ENCODE measurements at places on chromosomes 5 and 9.

DNA sequence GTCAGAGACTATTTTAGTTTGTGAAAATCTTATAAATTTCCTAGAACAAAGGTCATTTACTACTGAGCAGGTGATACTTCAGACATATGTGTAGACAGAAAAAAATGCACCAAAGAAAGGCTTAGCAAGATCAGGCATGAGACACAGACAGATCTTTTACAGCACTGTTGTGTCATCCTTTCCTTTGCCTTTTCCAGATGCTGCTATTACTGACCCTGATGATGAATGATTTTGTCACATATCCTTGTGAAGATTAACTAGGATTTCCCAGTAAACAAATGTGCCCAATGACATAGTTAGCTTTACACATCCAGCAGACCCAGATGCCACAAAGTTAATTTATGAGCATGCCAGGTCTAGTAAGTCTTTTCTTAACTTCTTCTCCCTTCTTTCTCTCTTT is 68.2 kb downstream of the DMRTA1 start:
- no peak for DNase-seq

DNA sequence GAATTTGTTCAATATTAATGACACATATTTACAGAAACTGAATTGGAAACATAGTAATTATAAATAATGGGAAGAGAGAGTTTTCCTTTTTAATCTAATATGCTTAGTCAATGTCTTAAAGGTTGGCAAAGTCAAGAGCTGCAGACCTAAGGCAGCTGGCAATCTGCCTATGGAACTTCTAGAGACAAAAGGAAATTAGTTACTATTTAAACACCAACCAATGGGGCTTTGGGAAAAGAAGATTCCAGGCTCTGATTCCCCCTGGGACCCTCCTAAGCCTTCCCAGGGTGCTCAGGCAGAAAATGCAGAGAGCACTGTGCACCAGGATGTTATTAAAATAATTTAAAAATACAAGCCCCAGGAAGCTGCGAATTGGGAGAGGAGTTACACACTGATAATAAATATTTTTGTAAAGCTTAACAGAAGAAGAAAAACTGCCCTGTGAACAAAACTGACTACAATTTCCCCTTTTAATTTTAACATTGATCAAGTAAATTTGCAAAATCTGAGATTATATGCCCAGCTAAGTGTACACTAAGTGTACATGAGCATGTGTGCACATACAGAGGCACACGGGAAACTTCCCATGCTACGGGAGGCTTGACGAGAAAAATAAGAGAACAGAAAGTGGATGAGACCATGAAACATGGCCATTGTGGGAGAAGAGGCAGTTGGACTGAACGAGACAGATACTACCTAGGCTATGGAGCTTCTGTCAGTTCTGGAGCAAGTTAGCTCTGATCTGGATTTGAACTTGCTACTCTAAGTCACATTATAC is 77.4 kb upstream of the ADAMTS16 start:
- no peak for DNase-seq

DNA sequence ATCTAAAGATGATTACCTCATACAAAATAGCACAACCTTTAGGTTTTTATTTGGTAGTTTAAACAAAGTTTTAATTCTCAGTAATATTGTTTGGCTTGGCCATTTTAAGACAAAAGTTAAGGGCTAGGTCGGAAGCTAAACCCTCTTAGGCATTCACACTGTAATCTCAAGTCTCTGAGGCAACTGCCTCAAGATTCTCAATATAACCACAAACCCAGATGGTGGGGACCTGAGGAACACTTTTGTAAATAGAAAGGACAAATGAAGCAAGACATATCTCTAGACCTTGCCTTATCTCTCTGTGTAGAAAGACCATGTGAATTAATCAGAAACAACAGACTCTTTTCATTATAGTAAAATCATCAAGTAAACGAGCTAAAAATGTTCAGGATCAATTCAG is 500.2 kb upstream of the CDH6 start:
- no peak for DNase-seq

GRCh38 chr5:73180566-73180965 is 7.6 kb downstream of the TMEM174 start:
- no peak for DNase-seq

DNA sequence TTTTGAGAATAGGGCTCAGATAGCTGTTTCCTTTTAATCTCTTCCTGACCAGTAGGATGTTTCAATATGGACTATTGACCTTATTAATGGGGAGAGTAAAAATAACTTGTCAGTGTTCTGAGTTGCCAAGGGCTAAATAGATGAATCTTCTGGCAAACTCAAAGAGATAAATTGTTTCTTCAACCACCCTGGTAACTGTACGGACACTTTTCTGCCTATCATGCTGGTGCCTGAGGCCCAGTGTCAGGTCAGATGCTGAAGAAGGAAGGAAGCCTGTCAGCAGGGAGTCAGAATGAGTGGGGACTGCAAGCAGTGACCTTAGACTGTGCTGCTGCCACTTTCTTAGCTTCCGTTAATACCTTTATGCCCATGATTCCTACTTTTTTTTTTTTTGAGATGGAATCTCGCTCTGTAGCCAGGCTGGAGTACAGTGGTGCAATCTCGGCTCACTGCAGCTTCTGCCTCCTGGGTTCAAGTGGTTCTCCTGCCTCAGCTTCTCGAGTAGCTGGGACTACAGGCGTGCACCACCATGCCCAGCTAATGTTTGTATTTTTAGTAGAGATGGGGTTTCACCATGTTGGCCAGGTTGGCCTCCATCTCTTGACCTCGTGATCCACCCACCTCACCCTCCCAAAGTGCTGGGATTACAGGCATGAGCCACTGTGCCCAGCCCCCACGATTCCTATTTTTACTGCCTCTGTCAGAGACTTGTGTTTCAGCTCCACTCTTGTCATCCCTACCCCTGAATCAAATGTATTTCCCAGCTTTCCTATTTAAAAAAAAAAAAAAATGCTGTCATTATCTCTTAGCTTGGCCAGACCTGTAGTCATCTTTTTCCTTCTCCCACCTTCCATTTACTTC is 33.7 kb downstream of the TGFBR1 start:
- DNase-seq, result no peak

DNA sequence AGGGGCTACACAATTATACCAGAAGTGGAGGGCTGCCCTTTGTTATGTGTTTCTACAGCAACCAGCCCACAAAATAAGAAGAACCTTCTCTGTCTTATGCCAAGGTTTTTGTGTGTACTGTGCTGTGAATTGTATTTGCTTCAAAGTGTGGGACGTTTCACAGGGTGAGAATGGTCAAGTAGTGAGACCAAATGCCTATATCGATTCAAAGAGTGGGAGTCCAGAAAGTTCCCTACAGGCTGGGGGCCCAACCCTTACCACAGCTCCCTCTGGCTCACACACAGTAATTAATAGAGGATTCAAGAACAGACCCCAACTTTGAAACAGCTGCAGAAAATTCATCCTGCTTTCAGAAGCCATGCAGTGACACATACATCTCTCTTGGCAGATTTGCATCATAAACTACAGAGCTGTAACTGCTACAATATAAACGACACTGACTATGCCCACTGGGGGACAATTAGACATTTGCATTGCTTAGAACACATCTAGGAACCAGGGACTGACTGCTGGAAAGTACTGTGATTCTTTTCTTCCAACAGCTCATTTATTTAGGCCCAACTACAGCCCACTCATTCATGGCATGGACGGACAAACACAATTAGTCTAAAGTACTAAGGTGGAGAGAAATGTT is 12.8 kb downstream of the ENC1 start:
- no peak for DNase-seq

DNA sequence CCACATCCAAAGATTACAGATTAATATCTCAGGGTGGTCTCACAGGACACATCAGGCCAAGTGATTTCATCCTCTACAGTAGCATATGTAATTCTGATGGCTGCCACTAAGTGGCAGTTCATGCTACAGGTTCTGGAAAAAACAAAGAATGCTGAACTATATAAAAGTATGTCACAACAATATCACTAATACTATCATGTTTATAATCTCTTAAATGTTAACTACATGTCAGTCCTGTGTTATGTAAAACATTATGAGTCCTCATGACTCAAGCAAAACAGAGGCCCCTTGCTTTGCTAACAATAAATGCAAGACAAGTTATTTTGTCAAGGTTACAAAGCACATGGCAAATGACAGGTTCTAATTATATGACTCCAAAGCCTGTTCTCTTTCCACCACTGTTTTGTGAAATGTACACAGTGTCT is 233.2 kb downstream of the FBXL17 start:
- DNase-seq, result no peak

DNA sequence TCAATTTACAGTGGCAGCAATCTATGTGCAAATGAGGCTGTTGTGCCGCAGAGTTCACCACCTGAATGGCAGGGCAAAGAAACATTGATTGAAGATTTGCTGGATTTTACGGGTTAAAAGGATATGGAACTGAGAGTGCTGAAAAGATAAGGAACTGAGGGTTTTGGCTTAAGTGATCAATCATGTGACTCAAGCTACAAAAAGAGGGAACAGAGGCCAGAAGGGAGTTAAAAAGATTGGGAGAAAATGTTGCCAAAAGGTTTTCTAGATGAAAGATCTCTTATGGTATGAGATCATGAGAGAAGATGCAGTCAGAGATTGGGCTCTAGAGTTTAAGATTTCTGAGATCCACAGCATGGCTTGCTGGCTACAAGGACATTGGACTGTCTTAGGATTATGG is 7.9 kb upstream of the RIMOC1 start:
- DNase-seq, result no peak

DNA sequence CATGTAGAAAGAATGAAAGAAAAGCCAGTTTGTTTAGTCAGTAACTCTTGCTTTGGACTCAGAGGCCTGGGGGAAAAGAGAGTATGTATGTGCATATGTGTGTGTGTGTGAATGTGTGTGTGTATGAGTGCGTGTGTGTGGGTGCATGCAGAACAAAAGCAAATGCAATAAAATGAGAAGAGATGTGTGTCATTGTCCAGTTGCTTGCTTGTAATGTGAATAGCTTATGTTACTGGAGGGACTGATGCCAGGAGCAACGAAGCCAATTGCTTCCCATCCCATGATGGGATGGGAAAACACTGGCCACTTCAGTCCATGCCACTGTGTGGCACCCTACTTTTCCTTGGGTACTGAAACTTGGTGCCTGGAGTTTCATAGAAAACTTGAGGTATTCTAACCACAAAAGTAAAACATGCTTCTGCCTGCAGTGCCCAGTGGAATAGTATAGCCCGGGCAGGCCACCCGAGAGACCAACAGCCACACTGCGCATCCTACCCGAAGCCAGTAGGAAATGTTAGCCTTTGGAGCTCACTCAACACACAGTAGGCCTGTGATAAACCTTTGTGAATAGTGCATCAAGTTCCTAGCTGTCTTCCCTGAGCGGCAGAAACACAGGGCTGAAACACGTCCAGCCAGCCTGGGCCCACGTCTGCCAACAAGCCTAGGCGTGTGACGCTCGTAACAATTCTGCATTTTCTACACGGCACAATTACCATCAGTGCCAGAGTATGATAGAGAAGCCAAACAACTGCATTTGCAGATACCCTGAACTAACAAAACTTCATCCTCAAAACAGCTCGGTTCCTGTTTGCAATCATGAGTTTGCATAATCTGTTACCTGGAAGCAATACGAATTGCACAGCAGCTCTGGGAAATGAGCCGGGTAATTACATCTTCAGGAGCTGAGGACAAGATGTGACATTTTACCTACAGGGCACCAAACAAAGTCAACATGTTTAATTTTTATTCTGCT is 198.1 kb downstream of the SYK start:
- DNase-seq, result no peak

- DNase-seq, result no peak
Observed at GRCh38 chr5:107376546-107377276, 294.0 kb downstream of the EFNA5 start.

DNA sequence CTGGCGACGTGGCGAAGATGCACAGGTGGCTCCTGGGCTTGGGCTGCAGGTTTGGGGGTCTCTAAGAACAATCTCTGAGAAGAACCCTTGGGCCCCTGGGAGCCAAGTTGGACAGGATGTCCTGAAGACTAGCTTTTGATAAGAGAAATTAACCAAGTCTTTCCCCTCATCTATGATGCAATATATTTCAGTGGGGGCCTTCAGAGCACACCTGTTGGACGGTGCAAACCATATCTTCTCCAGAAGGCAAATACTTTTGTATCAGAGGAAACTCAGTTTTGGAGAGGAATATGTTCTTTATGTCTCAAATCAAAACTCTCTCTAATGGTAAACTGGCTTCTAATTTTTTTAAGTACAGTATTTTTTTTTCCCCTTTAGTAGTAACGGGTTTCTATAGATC is 28.6 kb downstream of the OTULIN start:
- no peak for DNase-seq

DNA sequence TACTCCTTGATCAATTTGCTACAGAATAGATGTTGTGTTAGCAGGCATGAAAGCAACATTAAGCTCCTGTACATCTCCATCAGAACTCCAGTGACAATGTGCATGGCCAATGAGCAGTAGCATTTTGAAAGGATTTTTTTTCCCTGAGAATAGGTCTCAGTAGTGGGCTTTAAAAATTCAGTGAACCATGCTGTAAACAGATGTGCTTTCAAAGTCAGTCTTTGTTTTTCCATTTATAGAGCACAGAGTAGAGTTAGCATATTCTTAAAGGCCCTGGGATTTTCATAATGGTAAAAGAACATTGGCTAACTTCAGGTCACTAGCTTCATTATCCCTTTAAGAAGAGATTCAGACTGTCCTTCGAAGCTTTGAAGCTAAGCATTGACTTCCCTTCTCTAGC is 150.8 kb downstream of the VPS13A start:
- DNase-seq, result no peak

DNA sequence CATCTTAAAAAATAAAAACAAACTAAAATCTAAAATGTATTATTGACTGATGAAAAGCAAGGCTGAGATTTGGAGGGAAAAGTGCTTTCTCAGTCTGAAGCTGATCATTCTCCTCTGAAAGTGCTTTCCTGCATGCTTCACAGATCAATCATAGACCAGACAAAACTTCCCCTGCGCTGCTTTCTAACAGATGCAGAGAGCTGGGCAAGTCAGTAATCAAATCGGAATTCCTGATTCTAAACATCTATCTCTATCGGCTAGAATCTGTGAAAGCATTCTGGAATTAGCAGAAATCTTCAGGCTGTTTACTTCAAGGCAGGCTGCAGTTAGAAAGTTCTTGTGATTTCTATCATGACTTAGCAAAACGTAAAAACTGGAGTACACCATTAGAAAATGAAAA is 15.6 kb upstream of the FAM81B start:
- no peak for DNase-seq

Data from cortex of kidney (tissue), 1 donor.